Liver (tissue), 10 donors: ENCODE measurements at places on chromosomes 11 and 22.

GRCh38 chr11:73585834-73586575, 11.9 kb downstream of the FAM168A start:
- no peak for DNase-seq

DNA sequence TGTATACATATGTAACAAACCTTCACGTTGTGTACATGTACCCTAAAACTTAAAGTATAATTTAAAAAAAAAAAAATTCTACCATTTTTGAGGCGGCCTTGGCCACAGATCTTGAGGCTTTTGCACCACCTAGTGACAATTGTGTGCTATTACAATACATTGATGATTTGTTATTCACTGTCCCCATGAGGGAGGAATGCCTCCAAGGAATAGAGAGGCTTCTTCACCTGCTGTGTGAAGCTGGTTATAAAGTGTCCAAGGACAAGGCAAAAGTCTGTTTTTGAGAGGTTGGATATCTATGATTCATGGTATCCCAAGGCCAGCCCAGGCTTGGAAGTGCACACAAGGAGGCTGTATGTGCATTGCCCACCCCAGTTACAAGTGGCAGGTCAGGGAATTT, 30.7 kb downstream of the SLC22A25 start:
- DNase-seq, result no peak

- DNase-seq, result no peak
Measured at GRCh38 chr22:23511627-23512347, 68.3 kb downstream of the IGLL1 start.

GRCh38 chr11:102288725-102289083, 28.6 kb upstream of the BIRC3 start:
- no peak for DNase-seq

- no peak for DNase-seq
Measured at GRCh38 chr11:100689141-100689540, 2.1 kb downstream of the ARHGAP42 start.

- no peak for DNase-seq
Measured at GRCh38 chr22:23431337-23432072, 148.6 kb downstream of the IGLL1 start.

GRCh38 chr11:94449437-94449836, 44.2 kb downstream of the MRE11 start:
- no peak for DNase-seq

DNA sequence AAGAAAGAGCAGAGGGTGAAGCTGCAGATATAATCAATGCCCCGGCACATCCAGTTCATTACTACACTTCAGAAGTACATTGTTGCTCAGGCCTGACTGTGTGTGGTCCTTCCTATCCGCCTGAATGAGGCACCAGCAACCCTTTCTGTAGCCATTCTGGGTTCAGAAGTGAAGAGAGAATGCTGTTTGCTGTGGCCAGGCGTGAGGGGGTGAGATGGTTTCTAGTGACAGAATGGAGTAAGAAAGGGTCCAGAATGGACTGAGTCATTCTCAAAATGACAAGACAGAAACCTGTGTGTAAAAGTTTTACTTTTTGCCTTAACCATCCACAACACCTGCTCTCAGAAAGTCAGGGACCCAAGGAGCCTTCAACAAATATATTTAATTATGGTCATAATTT, 334.8 kb downstream of the GUCY1A2 start:
- no peak for DNase-seq

DNA sequence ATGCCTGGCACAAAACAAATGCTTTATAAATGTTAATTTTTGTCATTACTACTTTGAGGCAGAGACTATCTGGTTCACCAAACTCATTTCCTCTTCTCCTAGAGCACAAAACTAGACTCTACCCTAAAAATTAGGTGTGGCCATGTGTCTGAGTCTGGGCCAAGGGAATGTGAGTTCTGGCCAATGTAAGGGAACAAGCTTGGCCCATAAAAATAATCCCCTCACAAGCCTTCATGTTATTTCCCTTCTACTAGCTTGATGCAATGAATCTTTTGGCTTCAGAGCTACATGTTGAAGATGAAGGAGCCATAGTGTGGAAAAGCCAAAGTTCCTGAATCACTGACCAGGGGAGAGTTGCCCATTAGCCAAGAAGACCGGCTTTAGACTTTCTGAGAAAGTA, 406.5 kb upstream of the CCDC90B start:
- DNase-seq, result no peak

DNA sequence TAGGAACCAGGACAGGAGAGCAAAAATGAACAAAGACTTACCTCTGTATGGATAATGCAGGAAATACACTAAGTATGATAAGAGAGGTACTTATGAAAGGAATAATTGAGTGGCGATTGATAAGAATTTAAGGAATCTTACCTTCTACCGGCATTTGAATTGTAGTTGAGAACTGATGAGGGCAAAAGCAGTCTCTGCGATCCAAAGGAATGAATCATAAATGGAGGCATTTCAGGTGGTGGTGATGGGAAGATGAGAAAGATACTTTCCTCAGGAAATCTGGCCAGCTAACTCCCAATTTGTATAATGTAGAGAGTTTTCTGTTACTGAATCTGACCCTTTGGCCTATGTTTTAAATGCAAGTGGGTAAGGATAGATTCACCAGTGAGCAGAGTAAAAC, 71.9 kb upstream of the C11orf87 start:
- no peak for DNase-seq

DNA sequence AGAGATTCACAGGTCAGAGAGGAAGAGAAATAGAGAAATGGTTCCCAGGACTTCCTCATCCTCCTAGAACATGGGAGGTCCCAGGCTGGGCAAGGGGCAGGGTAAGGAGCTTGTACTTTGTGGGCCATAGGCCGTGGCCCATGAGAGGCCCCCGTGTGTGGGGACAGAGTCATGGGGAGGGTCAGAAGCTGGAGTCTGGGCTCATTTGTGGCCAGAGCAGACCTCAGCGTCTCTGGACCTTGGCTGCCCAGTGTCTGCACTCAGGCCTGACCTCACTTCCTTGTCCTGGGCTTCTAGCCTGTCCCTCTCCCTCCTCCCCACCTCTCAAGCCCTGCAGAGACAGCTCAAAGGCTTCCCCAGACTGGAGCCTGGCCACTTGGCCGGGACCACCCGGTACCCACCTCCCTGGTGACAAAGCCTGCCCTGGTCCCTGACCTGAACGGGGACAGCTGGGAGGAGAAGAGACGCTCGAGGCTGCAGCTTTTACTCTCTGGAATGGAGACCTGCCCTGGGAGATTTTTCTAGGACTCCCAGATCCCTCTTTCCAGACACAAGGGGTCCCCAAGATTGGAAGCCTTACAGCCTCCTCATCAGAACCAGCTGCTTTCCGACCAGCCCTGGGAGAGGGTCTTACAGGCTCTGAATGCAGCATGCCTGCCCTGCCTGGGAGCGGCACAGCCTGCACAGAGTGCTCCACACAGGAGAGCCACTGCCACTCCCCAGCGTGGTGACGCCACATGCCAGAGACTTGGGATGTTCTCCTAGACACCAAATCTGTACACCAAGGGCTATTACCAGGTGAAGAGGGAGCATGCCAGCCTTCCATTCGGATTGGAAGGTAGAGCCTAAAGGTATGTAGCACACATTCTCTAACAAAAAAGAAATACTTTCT, 569.0 kb upstream of the B3GAT1 start:
- DNase-seq, result no peak

DNA sequence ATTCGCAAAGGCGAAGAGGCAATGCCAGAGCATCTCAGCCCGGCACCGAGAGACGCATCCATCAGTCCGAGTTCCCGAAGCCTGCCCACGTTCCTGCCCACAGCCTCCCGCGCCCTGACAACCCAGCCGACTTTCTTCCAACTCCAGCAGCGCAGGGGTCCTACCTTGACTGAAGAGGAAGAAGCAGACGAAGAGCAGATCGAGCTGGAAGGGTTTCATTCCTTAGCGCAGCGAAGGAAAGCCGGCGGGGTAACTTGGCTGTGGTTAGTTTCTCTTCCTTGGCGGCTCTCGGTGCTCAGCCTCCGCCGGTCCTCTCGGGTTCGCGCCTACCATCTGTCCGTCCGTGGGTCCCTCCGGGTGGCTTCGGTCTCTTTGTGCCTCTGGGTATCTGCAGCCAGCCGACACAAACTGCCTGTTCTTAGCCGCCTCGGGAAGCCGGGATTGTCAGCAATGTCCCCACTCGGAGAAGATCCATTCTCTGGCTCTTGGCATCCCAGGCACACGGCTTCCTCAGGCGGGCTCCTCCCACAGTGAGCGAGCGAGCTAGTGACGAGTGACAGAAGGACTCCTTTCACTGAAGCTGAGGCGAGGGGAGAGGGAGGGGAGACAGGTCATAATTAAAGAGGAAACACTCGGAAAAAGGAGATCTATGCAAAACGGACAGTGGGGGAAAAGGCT, at the start of gene KIRREL3:
Gene KIRREL3 (minus strand): TSS at position 480 of the 678 bp plus-strand sequence.
- DNase-seq, result no peak

DNA sequence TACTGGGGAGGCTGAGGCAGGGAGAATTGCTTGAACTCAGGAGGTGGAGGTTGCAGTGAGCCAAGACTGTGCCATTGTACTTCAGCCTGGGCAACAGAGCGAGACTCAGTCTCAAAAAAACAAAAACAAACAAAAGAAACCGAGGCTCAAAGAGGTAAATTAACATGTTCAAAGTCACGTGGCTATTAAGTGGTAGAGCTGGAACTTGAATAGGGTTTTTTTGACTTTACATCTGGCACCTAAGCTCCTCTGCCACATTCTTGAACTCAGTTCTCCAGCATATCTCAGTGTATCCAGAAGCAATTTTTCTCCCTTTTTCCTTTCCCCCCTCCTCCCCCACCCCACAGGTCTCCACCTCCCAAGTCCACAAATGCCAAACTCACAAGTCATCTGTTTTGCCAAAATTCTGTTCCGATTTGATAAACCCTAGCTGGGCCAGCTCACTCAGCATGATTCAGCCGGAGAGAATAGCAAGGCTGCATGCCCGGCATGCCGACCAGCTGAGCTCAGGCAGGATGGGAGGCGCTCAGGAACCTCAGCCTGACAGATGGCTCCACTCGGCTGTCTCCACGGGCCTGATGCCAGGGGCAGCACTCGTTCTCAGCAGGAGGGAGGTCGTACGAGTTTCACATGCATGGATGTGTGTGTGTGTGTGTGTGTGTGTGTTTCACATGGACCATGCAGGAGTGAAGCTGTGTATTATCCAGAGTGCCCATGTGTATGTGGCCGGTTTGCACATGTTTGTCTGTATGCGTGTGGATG, 63.2 kb upstream of the RRAS2 start:
- DNase-seq, result no peak

GRCh38 chr22:27959335-27960090, 40.5 kb upstream of the PITPNB start:
- DNase-seq, result no peak

GRCh38 chr11:106763501-106763900, 254.8 kb downstream of the GUCY1A2 start:
- no peak for DNase-seq

DNA sequence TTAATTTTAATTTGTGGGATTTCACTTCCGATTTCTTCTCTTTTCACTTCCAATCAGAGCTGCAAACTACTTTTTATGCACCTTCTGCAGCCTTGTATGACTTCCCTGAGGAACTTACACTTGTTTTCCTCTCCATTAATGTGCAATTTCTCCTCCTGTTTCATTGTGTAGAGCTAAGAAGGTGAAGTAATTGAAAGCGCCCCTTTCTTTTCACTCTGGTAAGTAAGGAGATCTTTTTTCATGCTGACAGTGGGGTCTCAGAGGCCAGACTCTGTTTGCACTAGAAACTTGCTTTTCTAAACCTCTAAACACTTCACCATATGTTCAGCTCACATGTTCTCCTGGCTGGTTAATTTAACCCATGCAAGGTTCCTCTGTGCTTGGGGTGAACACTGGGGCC, 117.0 kb downstream of the FANCF start:
- DNase-seq, result no peak

- DNase-seq, result no peak
Measured at GRCh38 chr11:37770145-37770544, 1172.1 kb upstream of the RAG2 start.

GRCh38 chr11:12600829-12601228, 73.4 kb upstream of the TEAD1 start:
- DNase-seq, result no peak

DNA sequence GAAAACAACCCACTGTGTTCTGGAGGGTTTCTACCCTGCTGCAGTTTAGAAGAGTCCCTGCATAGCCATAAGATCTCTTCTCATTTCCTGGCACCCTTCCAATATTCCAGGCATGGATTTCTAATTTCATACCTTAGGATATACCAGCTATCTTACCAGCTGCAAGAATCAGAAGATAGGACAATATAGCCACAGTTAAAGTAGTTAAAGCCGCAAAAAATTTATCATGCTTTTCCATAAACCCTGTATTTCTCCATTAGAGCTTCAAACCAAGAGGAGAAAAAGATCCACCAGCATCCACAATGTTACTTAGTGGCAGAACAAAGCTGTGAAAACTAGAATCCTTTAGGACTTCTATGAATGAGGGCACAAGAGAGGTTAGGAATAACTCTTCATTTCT, 8.6 kb upstream of the OR56B1 start:
- no peak for DNase-seq

- no peak for DNase-seq
Measured at GRCh38 chr22:21606775-21607174, 23.0 kb downstream of the YDJC start.

GRCh38 chr11:79241205-79241851, 199.5 kb downstream of the TENM4 start:
- no peak for DNase-seq

DNA sequence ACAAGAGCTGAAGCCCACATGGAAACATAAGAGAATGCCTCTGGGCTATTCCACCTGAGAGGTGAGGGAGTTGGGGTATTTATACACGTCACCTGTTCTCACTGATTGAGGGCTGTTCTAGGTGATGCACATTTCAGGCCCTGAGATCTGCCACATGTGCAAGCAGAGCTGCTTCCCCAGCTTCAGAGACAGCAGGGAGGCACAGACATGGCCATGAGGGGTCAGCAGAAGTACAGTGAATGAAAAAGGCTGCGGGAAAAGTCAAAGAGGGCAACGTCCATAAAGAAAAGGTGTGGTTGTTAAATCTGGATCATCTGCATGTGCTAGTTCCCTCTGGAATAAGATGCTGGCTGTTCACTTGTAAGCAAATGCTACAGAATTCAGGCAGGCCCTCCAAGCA, 75.4 kb downstream of the GAB4 start:
- DNase-seq, result no peak

DNA sequence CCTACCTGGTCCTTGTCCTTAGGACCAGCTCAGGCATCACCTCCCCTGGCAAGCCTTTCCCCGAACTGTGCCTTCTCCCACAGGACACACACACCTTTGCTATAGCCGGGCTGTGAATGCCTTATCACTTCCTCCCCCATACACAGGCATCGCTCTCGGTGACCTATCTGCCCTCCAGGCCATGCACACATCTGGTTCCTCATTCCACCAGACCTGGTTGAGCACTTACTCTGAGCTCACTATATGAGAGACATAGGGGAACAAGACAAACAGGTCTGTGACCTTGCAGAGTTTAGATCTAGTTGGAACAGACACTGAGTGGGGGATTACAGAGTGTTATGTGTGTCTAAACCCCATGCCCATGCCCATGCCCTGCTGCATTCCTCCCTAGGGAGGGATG, 3.1 kb upstream of the BCR start:
- DNase-seq, result no peak

GRCh38 chr11:43895601-43896000, 15.0 kb downstream of the ALKBH3 start:
- no peak for DNase-seq

- DNase-seq, result no peak
Measured at GRCh38 chr22:30196880-30197336, 49.7 kb downstream of the LIF start.
